ENCODE measurements at places on chromosomes 6 and 20.

DNA sequence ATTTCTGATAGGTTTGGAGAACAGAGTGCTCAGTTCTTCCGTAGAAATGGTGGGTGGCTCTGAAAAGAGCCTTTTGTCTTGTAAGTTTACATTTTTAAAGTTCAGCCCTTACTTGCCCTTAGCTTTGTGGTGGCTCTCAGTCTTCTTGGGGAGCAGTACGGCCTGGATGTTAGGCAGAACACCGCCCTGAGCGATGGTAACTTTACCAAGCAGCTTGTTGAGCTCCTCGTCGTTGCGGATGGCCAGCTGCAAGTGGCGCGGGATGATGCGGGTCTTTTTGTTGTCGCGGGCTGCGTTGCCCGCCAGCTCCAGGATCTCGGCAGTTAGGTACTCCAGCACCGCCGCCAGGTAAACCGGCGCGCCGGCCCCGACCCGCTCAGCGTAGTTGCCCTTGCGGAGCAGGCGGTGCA lies 19.5 kb downstream of the OR2B2 start:
- DNase-seq, result no peak

GRCh38 chr20:53613748-53614147 lies 20.1 kb upstream of the ZNF217 start:
- no peak for DNase-seq

DNA sequence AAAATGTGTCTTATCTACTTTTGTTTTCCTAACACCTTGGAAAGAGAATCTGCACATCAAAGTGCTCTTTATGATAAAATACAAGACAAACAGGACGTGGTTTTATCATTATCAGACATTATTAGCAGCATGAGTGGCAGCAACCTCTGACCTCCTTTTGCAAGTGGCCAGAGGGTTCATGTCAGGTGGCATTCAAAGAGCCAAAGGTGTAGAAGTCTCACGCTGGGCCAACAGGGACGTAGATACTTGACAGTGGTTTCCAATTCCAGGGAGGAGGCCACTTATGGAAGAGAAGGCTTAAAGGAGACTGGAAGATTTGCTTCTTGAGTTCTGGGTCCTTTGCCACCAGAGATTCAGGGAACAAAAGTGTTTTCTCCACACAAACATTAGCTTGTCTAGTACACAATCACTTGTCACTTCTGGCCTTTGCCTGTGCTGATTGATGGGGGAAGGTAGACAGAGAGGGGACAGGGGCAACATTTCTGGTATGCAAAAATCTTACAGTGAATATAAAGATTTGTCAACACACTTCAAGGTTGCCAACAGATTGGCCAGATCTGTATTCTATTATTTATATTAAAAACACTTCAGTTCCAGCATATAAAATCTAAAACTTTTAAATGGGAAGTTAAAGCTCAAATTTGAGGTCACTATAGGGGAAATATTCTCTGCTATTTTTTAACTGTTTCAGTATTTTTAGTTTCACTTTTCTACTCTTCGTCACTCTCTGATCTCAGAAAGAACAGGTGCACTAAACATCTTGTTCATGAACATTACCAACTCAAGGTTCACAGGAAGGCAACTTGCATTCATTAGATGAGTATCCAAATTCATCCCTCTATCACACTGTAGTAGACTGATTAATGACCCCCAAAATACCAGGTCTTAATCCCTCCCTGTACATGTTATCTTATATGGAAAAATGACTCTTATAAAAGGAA lies 52.1 kb upstream of the FBXO30 start:
- DNase-seq, result peak; percentile 38

GRCh38 chr20:11166712-11167111 lies 492.9 kb upstream of the JAG1 start:
- DNase-seq, result no peak

- DNase-seq, result no peak
Measured at GRCh38 chr20:38306379-38306778, 2.4 kb downstream of the BPI start.

- DNase-seq, result peak; percentile 66
Measured at GRCh38 chr6:39029156-39030011, 19.2 kb upstream of the GLP1R start.

GRCh38 chr20:40953856-40954255 lies 74.8 kb upstream of the TOP1 start:
- DNase-seq, result no peak

- DNase-seq, result no peak
Measured at GRCh38 chr20:48295445-48295903, 510.2 kb upstream of the SULF2 start.

DNA sequence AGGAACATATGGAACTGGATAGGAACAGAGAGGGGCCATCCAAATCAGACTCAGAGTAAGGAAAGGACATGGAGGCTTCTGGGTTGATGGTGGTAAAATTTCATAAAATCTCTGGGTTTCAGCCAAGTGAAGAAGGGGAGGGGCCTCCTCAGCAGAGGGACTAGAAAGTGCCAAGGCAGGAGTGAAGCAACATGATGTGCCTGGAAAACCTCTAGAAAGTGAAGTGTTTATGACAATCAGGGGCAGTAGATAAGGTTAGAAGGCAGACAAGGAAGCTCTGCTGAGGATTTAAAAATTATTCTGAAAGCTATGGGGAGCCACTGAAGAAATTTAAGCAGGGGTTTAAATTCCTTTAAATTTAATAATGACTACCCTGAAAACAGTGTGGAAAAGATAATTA lies 126.0 kb upstream of the TENT5A start:
- DNase-seq, result peak; percentile 19

DNA sequence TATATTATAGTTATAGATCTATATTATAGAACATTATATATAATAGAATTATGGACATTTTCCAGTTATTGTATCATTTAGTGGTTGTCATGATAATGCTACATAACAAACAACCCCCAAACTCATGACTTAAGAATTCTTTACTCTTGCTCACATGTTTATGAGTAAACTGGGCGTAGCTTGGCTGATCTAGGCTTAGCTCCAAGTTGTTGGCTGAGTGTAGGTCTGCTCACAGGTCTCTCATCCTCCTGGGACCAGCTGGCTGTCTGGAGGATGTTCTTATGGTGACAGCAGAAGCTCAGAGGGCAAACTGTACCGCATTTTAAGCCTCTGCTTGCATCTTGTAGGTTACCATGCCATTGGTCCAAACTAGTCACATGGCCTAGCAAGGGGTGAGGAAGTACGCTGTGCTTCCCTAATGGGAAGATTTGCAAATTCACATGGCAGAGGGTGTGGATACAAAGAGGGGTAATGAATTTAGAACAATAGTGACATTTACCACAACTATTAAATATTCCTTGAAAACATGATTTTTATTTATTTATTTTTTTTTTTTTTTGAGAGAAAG lies 34.2 kb downstream of the ARHGAP40 start:
- DNase-seq, result peak; percentile 11

- DNase-seq, result no peak
Measured at GRCh38 chr6:42269974-42270510, 52.4 kb upstream of the MRPS10 start.

DNA sequence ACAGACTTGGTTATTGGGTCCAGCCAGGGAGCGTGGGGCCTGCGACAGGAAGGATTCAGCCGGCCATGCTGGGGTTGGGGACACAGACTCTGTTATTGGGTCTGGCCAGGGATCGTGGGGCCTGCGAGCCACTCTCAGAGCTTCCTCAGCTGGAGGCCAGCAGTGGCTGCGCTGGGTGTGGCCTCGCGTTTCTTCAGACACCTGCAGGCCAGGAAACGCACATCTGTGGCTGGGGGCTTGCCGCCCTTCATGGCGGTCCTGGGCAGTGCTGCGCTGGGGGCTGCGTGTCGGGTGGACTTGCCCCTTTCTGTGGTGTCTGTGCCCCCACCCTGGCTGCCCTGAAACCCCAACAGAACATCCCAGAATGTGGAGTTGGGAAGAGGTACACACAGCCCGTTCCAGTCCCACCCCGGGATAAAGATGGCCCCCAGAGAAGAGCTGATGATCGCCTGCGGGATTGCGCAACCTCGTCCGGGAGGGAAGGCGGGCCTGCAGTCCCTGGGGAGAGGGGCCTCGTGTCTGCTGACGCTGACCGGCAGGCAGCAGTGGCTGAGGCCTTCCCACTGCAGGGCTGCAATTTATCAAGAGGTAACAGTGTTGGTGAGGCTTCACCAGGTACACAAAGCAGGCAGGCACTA lies 16.9 kb upstream of the MTG2 start:
- no peak for DNase-seq

GRCh38 chr6:21597801-21598673 lies 4.5 kb downstream of the SOX4 start:
- DNase-seq, result peak; percentile 64
